ENCODE measurements at places on chromosomes 5 and 9. TPM values are rescaled to one million over a fixed set of nuclear protein-coding genes. Genes with fewer than 3 reads are reported as not detected.

- DNase-seq, result no peak
Observed at GRCh38 chr5:97427235-97427634, 244.2 kb upstream of the RIOK2 start.

Gene TNFSF8
- polyA plus RNA-seq, result 0.42 TPM

- DNase-seq, result no peak
Observed at GRCh38 chr5:36150676-36151433, 832 bp downstream of the LMBRD2 start.

DNA sequence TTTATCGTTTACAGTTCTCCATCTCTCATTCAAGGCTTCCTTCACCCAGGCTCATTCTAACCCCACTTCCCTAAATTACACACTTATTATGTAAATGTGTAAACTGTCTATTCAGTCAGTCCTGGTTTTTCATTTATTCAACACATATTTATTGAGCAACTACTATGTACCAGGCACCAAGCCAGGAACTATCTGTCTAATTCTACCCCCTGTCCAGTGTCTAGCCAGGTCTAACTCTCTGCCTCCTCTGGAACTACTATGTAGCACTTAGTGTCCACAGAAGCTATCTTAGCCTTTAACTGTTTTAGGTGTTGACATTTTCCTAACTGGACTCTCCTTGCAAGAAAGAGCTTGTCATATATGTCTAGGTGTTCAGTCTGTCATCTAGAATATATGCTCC is 56.5 kb downstream of the PDE4D start:
- DNase-seq, result no peak

GRCh38 chr5:118033686-118034338 is 954.5 kb downstream of the DTWD2 start:
- no peak for DNase-seq

Gene NR5A1
- not detected for polyA plus RNA-seq

GRCh38 chr5:121174351-121174750 is 677.3 kb upstream of the FTMT start:
- DNase-seq, result no peak

Gene ANKRD31
- polyA plus RNA-seq, result 0.04 TPM

GRCh38 chr5:5617024-5617423 is 194.5 kb downstream of the ICE1 start:
- DNase-seq, result no peak

Gene CENPH
- polyA plus RNA-seq, result 14.6 TPM

Gene PCDH12
- polyA plus RNA-seq, result 0.29 TPM

Gene LCN9
- polyA plus RNA-seq, result not detected

Gene KCNIP1
- polyA plus RNA-seq, result not detected

DNA sequence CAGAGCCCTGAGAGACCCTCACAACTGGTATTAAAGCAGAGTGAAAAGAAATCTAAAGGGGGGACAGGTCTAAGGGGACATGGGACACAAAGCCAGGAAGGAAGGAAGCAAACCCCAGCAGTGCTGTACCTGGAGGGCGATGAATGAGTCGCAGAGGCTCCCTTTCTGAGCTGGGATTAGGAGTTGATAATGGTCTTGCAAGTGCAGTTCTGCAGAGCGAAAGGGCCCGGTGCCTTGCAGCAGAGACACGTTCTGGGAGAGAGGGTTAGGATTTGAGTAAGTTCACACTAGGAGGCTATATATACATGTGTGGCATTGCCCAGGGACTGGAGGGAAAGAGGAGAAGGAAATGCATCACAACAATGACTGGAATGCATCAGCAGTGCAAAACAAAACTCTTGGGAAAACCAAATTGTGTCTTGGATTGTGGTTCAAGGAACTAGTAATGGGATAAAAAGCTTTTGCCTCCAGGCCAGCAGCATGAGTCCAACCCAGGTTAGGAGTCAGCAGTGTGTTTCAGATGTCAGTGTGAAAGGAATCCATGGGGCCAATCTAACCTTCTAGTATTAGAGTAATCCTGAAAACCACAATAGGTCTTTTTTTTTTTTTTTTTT is 38.8 kb upstream of the LIFR start:
- DNase-seq, result no peak

- DNase-seq, result no peak
Observed at GRCh38 chr5:143886096-143886495, 74.1 kb downstream of the HMHB1 start.

GRCh38 chr5:116271446-116272025 is 186.7 kb downstream of the COMMD10 start:
- no peak for DNase-seq

Gene ISL1
- not detected for polyA plus RNA-seq

GRCh38 chr5:172956936-172957335 is 2.3 kb upstream of the RPL26L1 start:
- no peak for DNase-seq

Gene LCN12
- not detected for polyA plus RNA-seq

DNA sequence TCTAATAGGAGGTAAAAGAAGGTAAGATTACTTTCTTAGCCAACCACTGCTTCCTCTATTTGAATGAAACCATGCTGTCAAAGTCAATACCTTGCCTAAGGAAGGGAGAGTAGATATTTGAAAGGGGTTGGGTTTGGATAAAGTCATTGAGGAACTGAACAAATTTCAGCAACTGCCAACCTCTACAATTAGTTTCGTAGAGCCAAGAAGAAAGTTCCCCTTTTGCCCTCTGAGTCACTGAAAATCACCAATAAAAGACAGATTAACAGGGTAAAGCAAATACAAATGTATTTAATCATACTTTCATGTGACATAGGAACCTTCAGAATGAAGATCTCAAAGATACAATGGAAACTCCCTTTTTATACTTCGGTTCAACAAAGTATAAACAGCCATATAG is 615.7 kb downstream of the GABRG2 start:
- no peak for DNase-seq

DNA sequence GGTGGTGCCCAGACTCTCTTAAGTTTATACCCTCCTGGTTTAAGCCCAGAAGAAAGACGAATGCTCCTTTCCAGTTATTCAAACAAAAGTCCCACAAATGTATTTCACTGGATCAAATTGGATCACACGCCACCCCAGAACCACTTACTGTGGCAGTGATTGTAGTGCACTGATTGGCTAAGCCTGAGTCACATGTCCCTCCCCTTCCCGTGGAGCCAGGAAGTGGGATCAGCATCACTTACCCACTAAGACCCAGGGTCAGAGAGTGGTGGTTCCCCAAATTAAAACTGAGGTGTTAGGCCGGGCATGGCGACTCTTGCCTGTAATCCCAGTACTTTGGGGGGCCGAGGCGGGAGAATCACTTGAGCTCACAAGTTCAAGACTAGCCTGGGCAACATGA is 29.5 kb upstream of the CCDC180 start:
- no peak for DNase-seq

GRCh38 chr9:135303280-135303647 is 176.3 kb upstream of the PPP1R26 start:
- no peak for DNase-seq
